ENCODE measurements at places on chromosomes 5 and 9.

DNA sequence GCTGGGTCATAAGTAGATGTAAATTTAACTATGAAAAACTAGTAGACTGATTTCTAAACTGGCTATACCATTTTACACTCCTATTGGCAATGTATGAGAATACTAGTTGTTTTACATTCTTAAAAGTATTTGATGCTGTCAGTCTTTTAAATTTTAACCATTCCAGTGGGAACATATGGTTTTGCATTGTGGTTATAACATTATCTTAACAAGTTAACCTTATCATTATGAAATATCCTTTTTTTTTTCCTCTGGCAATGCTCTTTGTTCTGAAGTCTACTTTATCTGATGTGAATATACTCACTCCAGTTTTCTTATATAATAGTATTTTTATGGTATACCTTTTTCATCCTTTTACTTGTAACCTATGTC, 548.9 kb upstream of the CLINT1 start:
- no peak for DNase-seq

DNA sequence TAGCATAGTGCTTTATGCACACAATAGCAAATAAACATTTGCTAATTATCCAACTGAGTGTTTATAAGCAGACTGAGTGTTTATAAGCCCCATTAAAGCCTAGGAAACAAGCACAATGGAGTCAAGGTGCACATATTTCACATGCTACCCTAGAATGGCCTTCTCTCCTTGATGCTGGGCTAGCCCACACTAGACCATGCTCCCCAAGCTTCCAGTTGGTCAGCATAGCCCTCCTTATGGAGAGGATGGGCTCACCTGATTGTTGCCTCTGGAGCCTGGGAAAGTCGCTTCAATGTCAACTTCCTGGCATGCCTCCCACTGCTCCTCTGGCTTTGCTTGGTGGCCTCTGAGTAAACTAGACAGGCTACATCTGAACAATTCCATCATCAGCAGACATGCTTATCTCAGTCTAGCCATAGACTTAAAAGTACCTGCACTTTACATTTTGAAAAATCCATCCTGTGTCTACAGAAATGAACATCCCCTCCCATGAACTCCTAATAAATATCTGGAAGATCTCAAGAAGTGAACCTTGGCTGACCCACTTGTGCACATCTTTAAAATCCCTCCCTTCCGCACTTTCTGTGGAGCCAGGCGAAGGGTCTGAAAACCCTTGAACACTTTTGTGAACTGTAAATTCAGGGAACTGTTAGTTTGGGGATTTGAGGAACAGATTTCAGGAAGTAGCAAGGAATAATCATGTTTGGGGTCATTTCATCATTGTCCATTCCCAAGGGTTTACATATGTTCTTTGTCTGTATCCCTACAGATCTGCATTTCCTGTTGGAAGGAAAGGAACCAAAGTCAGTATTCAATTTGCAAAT, 486.6 kb downstream of the ARHGEF28 start:
- DNase-seq = no peak

GRCh38 chr9:13100914-13101572, 178.4 kb downstream of the MPDZ start:
- DNase-seq = no peak

DNA sequence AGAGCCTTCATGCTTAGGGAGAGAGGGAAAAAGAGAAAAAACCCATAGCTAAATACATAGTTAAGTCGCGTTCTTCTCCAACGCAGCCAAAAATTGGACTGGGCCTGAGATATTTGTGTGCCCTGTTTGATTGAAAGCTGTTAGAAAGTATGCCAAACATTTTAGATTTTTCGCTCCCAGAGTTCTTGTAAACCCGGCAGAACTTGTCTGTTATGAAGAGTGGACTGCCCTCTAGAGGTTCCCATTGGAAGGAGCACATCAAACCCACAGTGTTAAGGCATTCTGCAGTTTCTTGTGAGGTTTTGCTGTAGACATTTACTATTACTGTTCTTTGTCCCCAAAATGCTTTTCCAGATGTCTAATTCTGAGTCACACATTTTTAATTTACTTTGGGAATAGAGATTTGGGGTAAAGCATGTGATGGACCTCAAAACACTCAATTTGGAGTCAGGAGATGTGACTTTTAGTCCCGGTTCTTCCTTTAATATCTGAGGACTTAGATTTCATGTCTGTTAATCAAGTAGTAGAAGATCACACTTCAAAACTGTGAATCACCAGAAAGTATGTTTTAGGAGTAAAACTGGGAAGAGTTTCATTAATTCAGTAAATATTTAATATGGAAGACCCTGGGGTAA, 96.6 kb downstream of the PCSK1 start:
- peak; percentile 89 for DNase-seq

DNA sequence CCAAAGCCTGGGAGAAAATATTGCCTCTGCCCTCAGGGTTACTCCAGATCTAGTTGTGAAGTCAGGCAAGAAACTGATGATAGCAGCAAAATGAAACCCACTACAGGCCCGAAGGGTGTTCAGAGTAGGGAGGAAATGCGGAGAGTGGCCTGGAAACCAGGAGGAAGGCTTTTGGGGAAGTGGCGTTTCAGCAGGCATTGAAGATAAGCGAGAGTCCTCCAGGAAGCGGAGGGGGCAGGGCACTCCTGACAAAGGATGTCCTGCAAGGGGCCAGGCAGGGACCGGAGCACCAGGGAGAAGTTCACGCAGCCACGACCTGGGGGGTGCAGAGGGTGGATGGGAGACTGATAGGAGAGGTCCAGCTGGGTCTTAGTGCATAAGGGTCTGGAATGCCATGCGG, 7.8 kb upstream of the FOXI1 start:
- peak; percentile 91 for DNase-seq

DNA sequence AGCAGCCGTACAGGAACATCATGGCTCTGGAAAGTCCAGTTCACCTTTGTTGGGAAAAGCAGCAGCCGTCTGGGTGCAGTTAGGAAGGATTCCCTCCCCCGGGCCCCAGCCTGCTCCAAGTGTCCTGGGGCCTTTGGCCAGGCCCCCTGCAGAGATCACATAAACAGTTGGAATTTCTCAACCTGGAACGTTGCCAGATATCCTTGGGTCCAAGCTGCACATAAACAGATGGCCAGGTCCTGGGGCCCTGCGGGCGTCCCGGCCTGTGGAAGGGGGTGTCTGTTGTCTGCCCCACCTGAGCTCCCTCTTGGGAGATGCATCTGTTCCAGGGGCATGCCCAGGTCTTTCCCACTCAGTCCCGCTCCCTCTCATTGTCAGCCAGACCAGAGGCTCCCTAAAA, 92.7 kb downstream of the COL5A1 start:
- DNase-seq = no peak

- DNase-seq = peak; percentile 23
Measured at GRCh38 chr5:149265597-149265996, 6.1 kb upstream of the AFAP1L1 start.

DNA sequence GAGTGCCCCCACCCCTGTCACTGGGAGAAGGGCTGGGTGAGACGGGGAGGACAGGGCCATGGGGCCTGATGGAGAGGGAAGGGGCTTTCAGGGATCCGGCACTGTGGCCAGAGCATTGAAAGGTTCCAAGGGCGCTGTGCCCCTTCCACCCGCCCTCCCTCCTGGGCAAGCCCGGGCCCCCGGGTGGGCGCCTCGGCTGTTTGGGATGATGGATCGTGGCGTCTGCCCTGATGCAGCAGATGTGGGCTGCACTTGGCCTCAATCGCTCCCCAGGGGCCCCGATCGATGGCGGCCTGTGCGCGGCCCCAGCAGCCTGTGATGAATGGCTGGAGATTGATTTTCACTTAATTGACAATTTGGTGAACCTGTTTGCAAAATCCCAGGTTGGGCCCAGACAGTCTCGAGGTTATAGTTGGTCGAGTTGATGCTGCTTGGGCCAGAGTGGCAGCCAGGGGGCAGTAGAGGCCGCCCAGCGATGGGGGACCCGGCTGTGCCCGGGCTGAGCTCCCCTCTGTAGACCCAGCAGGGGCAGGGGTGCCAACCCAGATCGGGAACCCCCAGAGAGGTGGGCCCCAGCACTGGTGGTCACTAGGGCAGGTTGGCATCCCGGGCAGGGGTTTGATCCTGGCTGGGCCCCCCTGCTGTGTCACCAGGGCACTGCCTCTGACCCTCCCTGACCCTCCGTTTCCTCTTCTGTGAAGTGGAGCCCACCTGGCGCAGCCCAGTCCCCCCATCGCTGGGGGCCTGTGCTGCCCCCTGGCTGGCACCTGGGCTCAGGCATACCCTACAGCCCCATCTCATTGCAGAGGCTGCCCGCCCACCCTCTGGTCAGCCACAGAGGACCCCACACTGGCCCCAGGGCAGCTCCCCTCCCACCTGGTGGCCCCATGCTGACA, 34.7 kb downstream of the LHX3 start:
- peak; percentile 27 for DNase-seq

DNA sequence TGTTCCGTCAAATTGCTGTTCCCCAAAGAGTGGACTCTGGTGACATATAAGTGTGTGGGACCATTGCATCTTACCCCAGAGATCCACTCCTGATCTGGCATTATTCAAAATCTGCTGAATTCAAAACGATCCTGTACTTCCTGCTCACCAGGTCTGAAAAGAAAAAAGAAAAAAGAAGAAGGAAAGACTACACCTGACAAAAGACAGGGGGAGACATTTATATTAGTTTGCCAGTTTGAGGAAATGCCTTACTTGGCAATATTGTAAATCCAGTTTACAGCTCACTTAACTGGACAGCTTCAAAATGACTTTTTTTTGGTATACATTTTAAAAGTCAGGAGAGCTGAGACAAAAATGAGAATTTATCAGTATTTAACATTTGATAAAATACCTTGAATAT, 15.0 kb upstream of the GRHPR start:
- DNase-seq = peak; percentile 48

- no peak for DNase-seq
Measured at GRCh38 chr5:118270526-118270925, 717.8 kb downstream of the DTWD2 start.

- no peak for DNase-seq
Measured at GRCh38 chr9:85949586-85950335, 8.8 kb downstream of the NAA35 start.

DNA sequence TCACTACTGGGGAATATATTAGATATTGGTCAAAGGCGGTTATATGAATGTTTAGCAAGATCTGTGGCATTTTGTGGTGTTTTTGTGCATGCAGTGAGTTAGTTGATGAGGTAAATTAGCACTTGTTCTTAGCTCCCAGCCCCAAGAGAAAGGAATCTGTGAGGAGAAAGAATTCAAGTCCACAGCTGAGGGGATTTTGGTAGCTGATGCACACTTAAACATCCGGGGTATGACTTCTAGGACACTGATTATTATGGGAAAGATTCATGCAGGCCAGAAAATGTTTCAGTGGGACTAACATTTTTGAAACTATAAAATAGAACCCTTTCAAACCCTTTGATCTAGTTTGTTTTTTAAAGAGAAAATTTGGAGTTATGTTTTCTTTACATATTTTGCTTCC, 118.2 kb upstream of the RPS23 start:
- DNase-seq = no peak

DNA sequence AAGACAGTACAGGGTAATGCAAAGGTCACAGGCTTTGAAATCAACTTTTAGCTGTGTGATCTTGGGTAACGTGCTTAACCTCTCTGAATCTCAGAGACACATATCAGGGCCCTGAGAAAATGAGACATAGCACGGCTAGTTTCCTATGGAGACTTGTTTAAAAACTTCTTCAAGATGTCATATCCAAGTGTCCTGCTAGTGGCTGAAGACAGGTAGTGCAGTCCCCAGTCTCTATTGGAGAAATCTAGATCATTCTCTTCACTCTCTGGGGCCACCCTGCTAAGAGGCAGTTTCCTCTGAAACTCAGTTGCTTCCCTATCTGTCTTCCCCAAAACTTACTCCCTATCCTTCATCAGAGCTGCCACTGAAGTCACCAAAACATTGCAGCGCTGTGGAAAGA, 30.3 kb upstream of the GRXCR2 start:
- DNase-seq = peak; percentile 63

DNA sequence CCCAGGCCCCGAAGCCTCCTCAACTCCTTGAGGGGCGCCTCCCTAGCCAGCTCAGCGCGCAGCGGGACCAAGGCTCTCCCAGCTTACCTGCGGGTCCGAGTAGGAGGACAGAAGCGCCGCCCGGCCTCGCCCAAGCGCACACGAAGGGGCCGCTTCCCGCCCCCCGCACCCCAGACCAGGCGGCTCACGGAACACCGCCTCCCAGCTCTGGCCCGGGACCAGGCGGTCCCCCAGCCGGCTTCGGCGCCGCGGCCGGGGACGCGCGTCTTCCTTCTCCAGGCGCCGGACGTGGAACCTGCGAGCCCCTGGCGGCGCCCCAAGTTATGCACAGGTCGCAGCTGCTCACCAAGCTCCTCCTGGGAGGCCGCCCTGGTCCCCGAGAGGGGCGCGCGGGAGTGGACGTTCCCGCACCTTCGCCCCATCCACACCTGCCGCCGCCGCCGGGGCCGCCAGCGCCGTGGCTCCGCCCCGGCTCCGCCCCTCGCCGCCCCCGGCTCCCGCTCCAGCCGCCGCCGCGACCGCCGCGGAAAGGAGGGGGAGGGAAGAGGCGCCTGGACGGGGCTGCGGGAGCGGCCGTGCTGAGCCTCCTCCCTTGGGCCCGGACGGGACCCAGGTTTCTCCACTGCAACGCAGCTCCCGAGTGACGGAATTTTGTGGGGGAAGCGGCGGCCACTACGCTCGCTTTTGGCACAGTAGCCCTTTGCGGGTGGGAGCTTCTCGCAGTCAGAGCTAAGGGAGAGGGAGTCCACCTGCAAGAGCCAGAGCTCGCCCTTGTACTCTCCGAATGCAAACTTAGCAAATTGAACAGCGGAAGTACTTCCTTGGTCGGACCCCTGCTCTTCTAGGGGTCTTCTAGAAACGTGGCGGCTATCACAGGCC, 77.5 kb upstream of the IFNE start:
- no peak for DNase-seq

GRCh38 chr9:16823906-16824305, 46.6 kb downstream of the BNC2 start:
- no peak for DNase-seq

GRCh38 chr9:105497704-105498103, 49.9 kb downstream of the FSD1L start:
- DNase-seq = no peak

DNA sequence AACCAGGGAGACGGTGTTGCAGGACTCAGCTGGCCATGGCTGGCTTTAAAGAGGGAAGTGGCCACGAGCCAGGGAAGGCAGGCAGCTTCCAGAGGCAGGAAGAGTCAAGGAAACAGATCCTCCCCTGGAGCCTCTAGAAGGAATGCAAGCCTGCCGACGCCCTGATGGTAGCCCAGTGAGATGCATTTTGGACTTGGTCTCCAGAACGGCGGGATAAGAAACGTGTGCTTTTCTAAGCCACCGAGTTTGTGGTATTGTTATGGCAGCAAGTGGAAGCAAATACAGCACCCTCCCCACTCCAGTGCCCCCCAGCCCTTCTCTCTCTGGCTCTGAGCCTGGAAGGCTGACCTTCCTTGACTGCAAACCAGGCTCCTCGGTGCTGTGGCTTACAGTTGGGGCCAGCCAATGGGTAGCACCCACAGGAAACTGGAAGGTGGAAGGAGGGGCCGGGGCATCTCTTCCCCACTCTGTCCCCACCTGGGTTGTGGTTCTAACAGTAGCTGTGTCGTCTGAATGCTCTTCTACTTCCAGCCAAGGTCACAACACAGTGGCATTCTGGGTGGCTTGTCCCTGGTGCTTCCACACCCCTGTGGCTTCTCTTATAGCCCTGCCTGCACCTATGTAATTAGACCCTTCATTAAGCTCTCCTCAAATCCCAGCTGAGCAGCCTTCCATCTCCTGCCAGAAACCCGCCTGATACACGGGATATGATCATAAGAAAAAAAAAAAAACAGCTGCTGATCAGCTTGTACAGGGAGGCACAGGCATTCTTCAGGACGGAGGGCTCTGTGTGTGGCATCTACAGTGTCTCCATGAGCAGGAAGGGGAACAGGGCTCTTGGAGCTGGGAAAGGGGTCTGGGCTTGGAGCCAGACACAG, 29.9 kb upstream of the UNC5A start:
- DNase-seq = no peak

- no peak for DNase-seq
Measured at GRCh38 chr5:89560696-89561095, 677.7 kb upstream of the MEF2C start.
